Left cardiac atrium (tissue), 4 donors: ENCODE measurements at places on chromosomes 16 and 17. TPM values are rescaled to one million over a fixed set of nuclear protein-coding genes. Genes with fewer than 3 reads are reported as not detected.

The TNS4 gene
- not detected for total RNA-seq

The KCNJ18 gene
- total RNA-seq, result not detected

The PPP1R1B gene
- total RNA-seq, result 5.3 TPM

The TUBB3 gene
- 8.8 TPM for total RNA-seq

The SMIM36 gene
- total RNA-seq, result not detected

The ZNF830 gene
- 9.2 TPM for total RNA-seq

The HSPB9 gene
- total RNA-seq, result 0.24 TPM

The FBXL19 gene
- total RNA-seq, result 10.1 TPM

DNA sequence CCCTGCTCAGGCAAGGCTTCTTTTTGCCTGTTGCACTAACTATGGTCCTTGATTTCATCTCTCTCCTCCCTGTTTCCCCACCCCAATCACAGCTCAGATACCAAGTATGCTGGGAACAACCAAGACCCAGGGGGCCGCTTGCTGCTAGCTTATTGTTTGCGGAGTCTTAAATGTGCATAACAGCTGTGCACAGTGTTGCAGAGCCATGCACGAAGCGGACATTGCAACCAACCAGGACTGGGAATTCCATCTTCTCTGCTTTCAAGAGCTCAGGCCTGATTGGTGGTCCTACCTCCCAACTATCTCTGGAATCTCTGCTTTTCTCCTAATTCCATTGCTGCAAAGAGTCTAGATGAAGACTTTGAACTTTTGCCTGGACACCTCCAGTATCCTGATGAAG is 281.3 kb upstream of the TNRC6C start:
- DNase-seq, result no peak

DNA sequence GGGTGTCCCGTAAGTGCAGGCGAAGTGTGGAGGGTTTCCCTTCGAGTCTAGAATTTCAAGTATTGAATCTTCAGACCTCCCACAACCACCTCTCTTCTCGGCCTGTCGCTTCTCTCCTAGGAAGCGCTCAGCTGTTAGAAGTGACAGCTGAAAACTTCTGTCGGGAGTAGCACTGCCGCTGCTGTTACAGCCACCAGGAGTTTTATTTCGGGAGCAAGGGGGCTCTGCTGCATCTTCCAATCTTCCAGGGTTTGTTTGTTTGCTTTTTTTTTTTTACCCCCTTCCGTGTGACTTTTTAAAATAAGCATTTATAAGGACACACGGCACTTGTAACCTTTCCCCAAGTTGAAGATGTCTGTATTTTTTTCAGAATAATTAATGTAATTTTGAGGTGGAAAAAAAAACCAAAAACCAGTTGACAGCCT is 767 bp downstream of the RPS6KB1 start:
- DNase-seq, result no peak

DNA sequence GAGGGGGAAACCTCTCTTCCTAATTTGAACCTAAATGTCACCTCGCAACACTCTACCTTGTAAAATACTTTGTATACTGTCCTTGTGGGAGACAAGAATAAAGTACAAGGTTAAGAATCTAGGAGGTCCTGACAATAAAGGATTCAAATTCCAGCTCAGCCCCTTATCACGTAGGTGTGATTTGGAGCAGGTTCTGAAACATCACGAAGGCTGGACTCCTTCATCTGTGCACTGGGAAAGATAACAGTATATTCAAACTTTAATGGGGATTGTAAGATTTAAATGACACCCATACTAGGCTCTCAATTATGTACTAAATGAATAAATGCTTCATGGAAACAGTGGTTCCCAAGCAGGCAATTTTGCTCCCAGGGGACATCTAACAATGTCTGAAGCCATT is 2.1 kb downstream of the TXNDC11 start:
- no peak for DNase-seq

GRCh38 chr17:80565343-80566053 is 20.9 kb downstream of the RPTOR start:
- DNase-seq, result no peak

GRCh38 chr16:51035711-51036110 is 115.4 kb downstream of the SALL1 start:
- no peak for DNase-seq

DNA sequence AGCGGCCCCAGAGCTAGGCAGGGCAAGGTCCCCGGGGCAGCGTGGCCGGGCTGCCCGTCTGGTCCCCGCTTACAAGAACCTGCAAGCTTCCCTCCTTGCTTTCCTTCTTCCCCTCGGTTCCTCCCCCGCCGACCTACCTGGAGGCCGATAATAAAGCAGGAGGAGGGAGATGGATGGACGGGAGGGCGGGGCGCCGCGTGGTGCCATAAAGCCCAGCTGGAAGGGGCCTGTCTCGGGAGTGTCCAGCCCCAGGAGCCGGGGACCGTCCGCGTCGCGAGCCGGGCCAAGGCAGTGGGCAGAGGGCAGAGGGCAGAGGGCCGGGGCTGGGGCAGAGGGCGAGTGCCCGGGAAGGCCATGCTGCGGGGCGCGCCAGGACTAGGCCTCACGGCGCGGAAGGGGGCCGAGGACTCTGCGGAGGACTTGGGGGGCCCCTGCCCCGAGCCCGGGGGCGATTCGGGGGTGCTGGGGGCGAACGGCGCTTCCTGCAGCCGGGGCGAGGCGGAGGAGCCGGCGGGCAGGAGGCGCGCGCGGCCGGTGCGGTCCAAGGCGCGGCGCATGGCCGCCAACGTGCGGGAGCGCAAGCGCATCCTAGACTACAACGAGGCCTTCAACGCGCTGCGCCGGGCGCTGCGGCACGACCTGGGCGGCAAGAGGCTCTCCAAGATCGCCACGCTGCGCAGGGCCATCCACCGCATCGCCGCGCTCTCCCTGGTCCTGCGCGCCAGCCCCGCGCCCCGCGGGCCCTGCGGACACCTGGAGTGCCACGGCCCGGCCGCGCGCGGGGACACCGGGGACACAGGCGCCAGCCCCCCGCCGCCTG is at the start of gene BHLHA9:
Gene BHLHA9, plus strand, starts transcription at position 235 of the 820 bp plus-strand sequence. Its CDS starts 120 bp downstream, at position 355.
- no peak for DNase-seq

DNA sequence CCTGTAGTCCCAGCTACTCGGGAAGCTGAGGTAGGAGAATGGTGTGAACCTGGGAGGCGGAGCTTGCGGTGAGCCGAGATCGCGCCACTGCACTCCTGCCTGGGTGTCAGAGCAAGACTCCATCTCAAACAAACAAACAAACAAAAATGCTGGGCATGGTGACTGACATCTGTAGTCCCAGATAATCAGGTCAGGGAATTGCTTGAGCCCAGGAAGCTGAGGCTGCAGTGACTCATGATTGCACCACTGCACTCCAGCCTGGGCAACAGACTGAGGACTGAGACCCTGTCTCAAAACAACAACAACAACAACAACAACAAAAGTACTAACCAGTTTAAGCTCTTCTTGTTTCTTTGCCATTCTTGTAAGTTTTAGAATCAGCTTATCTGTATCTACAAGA is 383.0 kb upstream of the PMFBP1 start:
- DNase-seq, result no peak

DNA sequence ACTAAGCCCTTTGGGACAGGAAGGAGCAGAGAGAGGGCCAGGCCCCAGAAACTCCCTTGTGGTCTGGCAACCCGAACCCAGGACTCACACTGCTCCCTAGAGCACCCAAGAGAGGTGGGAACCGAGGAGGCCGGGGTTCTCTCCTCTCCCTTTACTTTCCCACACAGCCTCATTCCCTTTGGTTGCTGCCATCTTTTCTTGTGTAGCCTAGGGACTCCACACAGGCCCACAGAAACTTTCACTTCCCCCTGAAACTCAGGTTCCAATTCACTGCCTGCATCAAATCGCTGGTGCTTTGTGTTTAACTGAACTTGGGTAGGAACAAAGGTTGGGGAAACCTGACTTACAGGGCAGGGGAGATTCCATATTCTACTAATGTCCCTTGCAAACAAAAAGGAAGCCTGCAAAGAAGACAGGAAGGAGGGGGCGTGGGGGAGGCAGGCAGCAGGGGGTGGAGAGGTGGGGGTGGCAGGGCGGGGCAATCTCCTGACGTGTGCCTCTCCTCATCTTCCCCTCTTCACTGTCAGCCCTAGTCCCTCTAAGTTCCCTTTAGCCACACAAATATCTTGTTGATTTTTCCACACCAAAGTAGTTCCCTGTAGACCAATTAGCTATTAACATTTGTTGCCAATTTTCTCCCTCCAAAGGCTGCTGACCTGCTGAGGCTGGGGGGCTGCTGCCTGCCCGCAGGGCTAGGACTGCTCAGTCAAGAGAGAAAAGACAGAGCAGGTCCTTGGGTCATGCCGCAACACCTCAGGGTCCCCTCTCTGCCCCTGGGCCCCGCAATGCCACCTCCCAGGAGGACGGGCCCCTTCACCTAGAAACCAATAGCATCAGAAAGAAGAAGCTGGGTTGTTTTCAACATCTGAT is 8.0 kb downstream of the ST3GAL2 start:
- no peak for DNase-seq

DNA sequence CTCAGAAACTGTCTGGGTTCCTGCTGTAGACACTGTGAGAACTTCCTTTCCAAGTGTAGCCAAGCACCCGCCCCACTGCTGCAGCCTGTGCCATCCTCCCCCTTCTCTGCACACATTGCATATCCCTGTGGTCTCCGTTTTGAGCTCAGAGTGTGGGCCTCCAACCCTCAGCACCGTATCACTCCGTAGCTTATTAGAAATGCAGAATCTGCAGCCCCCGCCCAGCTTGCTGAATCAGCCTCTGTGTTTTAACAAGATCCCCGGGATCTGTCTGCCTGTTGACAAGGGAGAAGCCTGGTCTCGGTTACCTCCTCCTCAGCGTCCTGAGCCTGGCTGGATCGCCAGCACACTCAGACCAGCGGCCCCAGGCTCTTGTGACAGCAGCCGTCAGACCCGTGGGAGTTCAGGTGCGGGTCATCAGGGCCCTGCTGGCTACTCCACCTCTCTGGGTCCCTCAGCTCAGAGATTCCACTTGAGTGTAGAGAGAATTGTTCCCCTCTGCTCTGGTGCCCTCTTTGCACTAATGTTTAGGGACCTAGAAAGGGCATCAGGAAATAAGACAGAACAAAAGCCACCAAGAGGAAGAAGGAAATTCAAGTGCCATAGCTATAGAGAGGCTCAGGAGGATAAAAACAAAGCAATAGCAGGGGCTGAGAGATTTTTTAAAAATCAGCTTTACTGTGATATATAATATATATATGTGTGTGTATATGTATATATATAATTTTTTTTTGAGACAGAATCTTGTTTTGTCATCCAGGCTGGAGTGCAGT is 92.3 kb downstream of the PITPNC1 start:
- DNase-seq, result peak; percentile 37

- no peak for DNase-seq
These were observed 16.3 kb downstream of the SNX29 start for GRCh38 chr16:11992586-11993524.

GRCh38 chr17:77462090-77462489 is 321.3 kb downstream of the SEC14L1 start:
- no peak for DNase-seq

DNA sequence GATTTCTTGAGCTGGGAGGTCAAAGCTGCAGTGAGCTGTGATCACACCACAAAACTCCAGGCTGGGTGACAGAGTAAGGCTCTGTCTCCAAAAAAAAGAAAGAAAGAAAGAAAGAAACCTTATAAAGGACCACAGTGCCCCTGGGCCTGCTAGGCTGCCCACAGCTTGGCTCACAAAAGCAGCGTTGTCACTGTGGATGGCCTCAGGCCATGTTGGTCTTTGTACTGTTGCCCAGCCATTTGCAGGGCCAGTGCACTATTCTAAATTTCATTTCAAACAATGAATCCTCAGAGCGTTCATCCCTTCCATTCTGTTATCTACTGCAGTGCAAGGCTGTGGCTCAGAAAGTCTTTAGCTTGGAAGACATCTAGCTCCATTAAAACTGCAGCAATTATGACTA is 208.4 kb downstream of the SLC39A11 start:
- DNase-seq, result no peak

GRCh38 chr17:11671126-11671525 is 72.9 kb downstream of the DNAH9 start:
- DNase-seq, result no peak

GRCh38 chr17:69709441-69709840 is 294.9 kb downstream of the MAP2K6 start:
- DNase-seq, result no peak

DNA sequence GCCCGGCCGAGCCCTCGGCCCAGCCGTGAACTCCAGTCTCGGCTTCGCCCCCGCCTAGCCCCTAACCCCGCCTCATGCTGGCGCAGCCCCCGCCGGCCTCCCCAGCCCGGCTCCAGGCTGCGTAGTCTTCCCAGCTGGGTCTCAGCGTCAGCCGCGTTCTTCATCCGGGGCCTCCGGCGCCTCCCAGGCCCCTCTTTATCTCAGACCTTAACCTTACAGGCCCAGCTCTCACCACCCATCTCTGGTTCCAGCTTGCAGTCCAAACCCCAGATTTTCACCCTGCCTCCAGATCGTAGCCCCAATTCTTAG is at the start of gene PROCA1:
Gene PROCA1, minus strand, starts transcription at position 166 of the 309 bp plus-strand sequence. CDS start 228 bp downstream, outside the sequence.
- no peak for DNase-seq

DNA sequence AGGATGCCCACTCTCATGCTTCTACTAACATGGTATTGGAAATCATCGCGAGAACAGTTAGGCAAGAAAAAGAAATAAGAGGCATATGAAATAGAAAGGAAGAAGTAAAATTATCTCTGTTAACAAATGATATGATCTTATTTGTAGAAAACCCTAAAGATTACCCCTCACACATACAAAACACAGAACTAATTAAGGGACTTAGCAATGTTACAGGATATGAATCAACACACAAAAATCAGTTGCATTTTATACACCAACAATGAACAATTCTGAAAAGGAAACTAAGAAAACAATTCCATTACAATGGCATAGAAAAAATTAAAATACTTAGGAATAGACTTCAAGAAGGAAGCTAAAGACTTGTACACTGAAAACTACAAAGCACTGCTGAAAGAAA is 2.7 kb upstream of the CAPNS2 start:
- DNase-seq, result no peak

DNA sequence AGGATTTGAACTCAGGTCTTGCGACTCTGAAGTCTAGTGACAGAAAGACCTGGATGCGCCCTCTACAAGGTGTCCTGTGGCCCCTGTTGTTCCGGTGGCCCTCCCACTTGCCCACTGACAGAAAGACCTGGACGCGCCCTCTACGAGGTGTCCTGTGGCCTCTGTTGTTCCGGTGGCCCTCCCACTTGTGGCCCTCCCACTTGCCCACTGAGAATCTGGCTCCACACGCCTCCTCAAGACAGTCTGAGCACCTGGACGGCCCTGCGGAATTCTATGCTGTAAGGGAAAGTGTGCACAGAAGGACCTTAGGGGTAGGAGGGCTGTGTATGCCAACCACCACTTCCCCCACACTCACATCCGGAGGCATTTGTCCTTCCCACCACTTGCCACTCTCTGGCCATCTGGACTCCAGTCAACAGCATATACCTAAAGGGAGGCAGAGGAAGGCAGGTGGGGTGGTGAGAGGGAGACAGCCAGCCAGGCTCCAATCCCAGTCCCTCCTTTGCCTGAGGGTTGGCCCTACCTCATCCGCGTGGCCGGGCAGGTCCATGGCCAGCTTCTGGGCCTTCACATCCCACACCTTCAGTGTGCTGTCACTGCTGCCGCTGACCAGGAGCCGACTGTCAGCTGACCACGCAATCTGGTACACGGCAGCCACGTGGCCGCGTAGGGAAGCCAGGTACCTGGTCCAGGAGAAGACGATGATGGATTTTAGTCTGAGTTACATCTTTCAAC is 9.1 kb downstream of the NLE1 start:
- no peak for DNase-seq
